Calu3 (cell line): ENCODE measurements at places on chromosomes 6 and 20. TPM values are rescaled to one million over a fixed set of nuclear protein-coding genes. Genes with fewer than 3 reads are reported as not detected.

Gene MYBL2
- total RNA-seq, result 113 and 125 TPM in 2 replicates

DNA sequence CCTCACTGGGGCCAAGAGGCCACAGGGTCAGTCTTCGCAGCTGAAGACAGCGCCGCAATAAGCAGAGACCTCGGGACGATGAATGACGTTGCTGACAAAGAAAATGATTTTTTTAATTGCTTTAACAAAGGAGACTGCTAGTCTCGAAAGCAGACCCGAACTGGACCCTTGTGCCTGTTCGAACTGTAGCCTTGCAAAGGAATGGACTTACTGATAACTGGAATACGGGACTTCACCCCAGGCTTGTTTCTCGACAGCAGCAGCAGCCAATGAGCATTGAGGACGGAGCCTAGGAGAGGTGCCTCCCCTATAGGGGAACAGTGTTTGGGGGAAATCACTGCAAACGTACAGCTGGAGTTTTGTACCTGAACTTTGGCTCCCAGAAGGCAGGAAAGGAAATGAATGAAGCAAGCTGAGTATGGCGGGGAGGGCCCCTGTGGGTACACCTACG is 1.3 kb upstream of the TAF4 start:
- peak overlapping the region; percentile 99 for H3K27ac ChIP-seq
- DNase-seq, result no peak
- peaks cover 55% of the 10 kb centered on the region for H3K36me3 ChIP-seq
- peaks cover 43% of the 10 kb centered on the region for H3K4me1 ChIP-seq
- peak overlapping the region; percentile 77 for H3K4me3 ChIP-seq

- no peaks in the 10 kb centered on the region for H3K27me3 ChIP-seq
- H3K36me3 ChIP-seq, result no peaks in the 10 kb centered on the region
- H3K4me1 ChIP-seq, result peaks cover 22% of the 10 kb centered on the region
- no peak for DNase-seq
Observed at GRCh38 chr20:10733122-10733521, 59.3 kb upstream of the JAG1 start.

- peaks cover 18% of the 10 kb centered on the region for H3K27me3 ChIP-seq
- H3K4me3 ChIP-seq, result no peak overlapping the region
- DNase-seq, result no peak
- H3K27ac ChIP-seq, result no peak overlapping the region
- H3K4me1 ChIP-seq, result peaks cover 10% of the 10 kb centered on the region
Observed at GRCh38 chr6:14506656-14507246, 389.2 kb downstream of the CD83 start.

- H3K4me1 ChIP-seq, result peaks cover 16% of the 10 kb centered on the region
- no peaks in the 10 kb centered on the region for H3K27me3 ChIP-seq
- peaks cover 7% of the 10 kb centered on the region for H3K36me3 ChIP-seq
- no peak overlapping the region for H3K4me3 ChIP-seq
Observed at GRCh38 chr6:5028921-5029320, 25.1 kb upstream of the RPP40 start.

- H3K4me1 ChIP-seq, result peaks cover 37% of the 10 kb centered on the region
- peaks cover 21% of the 10 kb centered on the region for H3K36me3 ChIP-seq
- H3K4me3 ChIP-seq, result peak overlapping the region; percentile 13
- H3K27ac ChIP-seq, result no peak overlapping the region
- no peak for DNase-seq
Observed at GRCh38 chr6:152976749-152977148, 6.1 kb downstream of the FBXO5 start.

DNA sequence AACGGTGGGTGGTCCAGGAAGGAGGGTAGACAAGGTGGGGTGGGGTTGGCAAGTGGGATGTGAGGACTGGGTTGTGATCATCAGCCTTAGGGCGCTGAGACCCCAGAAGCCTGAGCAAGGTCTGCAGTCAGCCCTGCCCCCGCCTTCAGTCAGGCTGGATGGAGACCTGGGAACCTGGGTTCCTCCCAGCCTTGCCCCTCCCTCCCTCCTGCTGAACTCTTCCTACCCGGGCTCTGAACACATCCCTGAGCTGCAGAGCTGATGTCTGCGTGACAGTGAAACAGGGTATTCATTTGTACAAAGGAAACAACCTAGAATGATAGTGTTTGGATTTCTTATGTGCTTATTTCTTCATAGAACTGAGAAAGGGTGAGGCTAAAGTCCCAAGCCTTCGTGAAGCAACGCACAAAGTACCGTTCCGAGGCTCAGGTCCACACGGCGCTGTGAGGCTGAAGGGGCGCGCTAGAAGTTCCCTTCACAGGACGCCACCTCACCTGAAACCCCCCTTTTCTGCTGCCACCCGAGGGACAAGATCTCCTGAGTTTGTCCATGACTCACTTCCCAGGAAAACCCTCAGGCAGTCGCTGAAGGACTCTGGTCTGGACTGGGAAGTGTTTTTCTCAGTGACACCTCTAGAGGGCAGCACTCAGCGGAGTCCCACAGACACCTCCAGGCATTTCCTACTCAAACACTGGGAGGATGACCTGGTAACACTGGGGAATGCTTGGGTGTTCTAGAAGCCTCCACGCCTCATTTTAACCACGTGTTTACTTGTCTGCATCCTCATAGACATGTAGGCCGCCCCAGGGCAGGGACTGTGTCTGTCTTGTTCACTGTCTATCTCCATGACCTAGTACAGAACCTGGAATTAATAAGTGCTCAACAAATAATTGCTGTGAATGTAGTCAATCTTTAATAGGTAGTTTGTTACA is 1.2 kb downstream of the GSTA5 start:
- H3K27ac ChIP-seq, result no peak overlapping the region
- DNase-seq, result peak; percentile 73
- no peaks in the 10 kb centered on the region for H3K36me3 ChIP-seq
- H3K27me3 ChIP-seq, result peaks cover 38% of the 10 kb centered on the region
- no peaks in the 10 kb centered on the region for H3K4me1 ChIP-seq

GRCh38 chr20:38192323-38192885 is 27.3 kb upstream of the TGM2 start:
- H3K4me3 ChIP-seq, result no peak overlapping the region
- no peaks in the 10 kb centered on the region for H3K27me3 ChIP-seq
- H3K36me3 ChIP-seq, result peaks cover 4% of the 10 kb centered on the region
- DNase-seq, result no peak
- no peak overlapping the region for H3K27ac ChIP-seq
- peaks cover 21% of the 10 kb centered on the region for H3K4me1 ChIP-seq

DNA sequence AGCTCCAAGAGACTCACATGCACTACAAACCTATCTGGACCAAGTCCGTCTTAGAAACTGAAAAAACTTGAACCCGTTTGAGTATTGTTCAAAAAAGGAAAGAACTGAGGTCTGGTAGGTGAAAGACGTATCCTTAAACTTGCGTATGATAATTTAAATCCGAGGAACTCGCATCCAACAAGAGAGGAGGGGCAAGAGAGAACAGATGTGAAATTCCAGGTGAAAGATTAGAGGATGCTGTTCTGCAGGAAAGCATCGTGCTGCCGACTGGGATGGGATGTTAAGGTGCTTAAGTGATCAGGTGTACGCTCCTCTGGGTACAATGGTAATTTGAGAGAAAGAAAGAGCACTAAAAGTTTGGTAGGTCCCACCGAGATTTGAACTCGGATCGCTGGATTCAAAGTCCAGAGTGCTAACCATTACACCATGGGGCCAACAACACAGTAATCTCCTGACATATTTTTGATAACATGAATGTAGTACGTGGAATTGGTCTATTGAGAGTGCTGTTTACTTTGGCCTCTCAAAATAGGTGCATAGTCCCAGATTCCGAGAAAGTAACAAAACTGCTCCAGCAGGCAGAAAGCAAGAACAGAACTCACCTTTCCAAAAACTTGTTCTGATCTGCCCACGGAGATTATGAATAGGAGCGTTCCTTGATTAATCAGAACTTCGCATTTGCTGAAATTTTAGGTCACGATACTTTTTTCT is 53.5 kb upstream of the BTN3A2 start:
- H3K36me3 ChIP-seq, result peaks cover 40% of the 10 kb centered on the region
- H3K27me3 ChIP-seq, result no peaks in the 10 kb centered on the region
- peak overlapping the region; percentile 98 for H3K27ac ChIP-seq

DNA sequence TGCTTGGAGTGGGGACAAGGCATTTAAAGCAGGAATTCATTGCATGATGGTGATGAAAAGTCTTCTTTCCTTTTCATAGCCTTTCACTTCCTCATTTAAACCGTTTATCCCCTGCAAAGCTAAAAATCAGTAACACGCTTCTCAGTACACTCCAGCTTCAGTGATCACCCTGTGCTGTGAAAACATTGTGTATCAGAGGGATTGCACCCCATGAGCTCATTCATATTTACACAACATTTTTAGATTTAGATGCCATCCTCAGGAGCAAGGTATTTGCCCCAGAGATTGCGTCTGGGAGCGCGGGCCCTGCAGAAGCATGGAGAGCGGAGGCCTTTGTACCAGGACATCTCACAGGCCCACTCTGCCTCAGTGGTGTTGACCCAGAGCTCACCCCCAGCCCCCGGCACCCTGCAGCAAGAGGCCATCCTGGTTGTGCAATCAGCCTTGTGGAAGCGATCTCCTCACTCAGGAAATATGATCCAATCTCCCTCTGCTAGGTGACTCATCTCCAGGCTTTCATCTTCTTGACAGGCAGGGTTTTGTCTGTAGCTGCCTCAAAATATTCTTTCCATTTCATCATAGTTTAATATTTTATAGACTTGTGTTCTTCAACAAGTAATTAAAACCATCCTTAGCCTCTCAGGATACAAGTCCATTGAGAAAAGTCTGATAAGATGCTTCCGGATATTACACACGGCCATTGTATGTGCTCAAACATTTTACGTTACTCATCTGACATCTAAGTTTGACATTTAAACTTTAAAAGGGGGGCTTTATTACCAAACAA is 38.9 kb upstream of the THBS2 start:
- peak overlapping the region; percentile 95 for H3K27ac ChIP-seq
- peak overlapping the region; percentile 51 for H3K4me3 ChIP-seq
- peaks cover 46% of the 10 kb centered on the region for H3K4me1 ChIP-seq
- no peaks in the 10 kb centered on the region for H3K27me3 ChIP-seq
- DNase-seq, result peak; percentile 63

DNA sequence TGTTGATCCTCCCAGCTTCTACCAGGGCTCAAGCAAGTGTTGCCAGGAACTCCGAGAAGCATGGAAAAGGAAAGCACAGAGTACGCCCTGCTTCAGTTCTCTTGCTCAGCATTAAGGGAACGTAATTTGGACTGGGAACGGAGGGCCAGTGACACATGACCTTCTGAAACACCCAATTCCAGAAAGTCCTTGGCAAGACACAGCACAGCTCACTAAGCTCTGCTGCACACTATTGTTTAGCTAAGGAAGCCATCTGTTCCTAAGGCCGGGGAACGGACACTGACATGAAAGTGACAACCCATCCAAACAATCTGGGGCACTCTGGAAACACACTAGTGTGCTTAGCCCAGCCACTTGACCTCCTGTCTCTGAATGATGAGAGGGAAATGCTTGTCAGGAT is 56.9 kb upstream of the NXT1 start:
- no peak overlapping the region for H3K27ac ChIP-seq
- no peak for DNase-seq
- peaks cover 45% of the 10 kb centered on the region for H3K27me3 ChIP-seq

DNA sequence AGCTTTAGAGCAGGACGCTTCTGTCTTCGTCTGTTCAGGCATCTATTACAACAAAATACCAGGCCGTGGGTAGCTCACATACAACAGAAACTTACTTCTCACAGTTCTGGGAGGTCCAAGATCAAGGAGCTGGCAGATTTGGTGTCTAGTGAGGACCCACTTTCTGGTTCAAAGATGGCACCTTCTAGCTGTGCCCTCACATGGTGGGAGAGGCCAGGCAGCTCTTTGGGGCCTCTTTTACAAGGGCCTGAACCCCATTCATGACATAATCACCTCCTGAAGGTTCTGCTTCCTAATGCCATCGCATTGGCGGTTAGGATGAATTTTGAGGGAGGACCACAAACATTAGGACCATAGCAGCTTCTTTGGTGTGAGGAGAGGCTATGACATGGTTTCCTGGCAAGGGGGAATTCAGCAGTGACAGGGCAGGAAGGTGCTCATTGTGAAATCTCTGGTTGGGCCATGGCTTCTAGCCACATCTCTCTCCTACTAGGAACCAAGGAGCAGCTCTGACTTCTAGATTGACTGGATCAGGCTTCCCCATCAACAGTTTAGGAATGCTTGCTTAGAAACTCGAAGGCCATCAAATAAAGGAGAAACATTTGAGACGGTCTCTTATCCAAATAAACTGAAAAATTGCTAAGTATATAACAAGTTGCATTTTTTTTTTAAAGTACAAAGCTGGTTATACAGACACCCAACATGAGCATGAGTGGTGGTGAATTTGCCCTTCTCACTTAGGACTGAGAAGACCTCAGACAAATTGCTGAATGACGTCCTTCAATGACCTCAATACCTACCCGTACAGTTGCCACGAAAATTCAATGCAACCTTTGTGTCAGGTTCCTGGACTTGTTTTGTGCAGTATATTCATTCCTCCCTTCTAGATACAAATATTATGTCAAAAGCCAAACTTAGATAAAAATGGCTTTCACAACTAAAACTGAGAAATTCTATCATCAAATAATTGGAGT is 140.7 kb downstream of the ZDHHC14 start:
- H3K36me3 ChIP-seq, result no peaks in the 10 kb centered on the region
- H3K4me3 ChIP-seq, result no peak overlapping the region
- H3K4me1 ChIP-seq, result peaks cover 11% of the 10 kb centered on the region
- no peaks in the 10 kb centered on the region for H3K27me3 ChIP-seq

DNA sequence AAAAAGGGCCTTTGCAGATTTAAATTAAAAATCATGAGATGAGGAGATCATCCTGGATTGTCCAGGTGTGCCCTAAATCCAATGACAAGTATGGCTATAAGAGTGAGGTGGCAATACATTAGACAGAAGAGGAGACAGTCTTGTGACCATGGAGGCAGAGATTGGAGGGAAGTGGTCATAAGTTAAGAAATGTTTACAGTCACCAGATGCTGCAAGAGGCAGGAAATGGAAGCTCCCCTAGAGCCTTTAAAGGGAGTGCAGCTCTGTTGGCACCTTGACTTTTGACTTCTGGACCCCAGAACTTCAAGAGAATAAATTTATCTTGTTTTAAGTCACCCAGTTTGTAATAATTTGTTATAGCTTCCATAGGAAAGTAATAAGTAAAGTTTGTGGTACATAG is 61.1 kb downstream of the HMGN3 start:
- no peak overlapping the region for H3K4me3 ChIP-seq
- no peaks in the 10 kb centered on the region for H3K36me3 ChIP-seq
- no peaks in the 10 kb centered on the region for H3K27me3 ChIP-seq
- peaks cover 22% of the 10 kb centered on the region for H3K4me1 ChIP-seq

DNA sequence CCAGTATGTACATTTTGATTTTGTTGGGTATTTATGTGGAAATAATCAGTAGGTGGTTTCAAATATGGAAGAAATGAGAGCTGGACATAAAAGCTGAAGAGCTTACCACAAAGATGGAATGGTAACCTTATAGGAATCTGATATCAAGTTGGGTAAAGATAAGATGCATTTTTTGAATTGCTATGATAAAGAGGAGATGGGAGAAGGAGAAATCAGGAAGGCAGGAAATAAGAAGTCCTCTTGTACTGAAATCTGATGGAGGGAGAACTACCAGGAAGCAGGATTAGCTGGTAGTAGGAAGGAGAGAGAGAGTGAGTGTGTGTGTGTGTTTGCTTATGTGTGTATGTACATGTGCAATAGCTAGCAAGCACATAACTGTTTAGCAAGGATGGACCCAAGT is 468.4 kb downstream of the PHF3 start:
- no peak overlapping the region for H3K4me3 ChIP-seq
- DNase-seq, result no peak
- H3K27me3 ChIP-seq, result no peaks in the 10 kb centered on the region
- no peaks in the 10 kb centered on the region for H3K4me1 ChIP-seq
- H3K27ac ChIP-seq, result no peak overlapping the region
